ENCODE measurements at places on chromosomes 2 and 18.
A peak's percentile ranks its signal among the peaks of the same experiment; 100 is the strongest.

- no peak for DNase-seq
Measured at GRCh38 chr2:129062146-129062912, 743.7 kb upstream of the HS6ST1 start.

GRCh38 chr2:43127208-43127940 lies 99.0 kb downstream of the ZFP36L2 start:
- peak; percentile 84 for DNase-seq

DNA sequence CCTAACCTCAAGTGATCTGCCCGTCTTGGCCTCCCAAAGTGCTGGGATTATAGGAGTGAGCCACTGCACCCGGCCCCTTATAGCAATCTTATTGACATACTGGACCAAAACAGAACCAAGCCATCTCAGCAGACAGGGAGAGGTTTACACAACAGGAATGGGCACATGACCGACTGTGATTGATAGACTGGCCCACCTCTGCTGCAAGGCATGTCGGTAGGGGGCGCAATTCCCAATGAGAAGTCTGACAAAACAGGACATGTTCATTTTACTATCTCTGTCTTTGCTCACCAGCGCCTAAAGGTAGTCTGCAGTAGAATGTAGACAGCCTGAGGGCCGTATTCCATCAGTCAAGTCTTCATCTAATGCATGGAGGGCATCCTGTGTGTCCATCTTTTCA lies 2.0 kb downstream of the LYPD6B start:
- no peak for DNase-seq

DNA sequence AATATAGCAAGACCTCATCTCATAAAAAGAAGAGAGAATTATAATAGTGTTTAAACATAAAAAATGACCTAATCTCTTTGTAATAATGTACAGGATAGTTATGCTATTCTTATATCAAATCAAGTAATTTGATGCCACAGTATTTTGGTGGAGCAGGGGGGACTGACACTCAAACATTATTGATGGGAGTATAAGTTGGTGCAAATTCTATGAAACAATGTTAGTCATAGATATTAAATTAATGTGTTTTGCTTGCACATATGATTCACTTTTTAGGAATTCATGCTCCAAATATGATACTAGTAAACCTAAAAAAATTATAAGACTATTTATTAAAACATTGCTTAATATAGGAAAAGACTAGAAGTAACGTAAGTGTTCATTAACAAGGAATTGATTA lies 256.1 kb upstream of the SYT4 start:
- DNase-seq = no peak

DNA sequence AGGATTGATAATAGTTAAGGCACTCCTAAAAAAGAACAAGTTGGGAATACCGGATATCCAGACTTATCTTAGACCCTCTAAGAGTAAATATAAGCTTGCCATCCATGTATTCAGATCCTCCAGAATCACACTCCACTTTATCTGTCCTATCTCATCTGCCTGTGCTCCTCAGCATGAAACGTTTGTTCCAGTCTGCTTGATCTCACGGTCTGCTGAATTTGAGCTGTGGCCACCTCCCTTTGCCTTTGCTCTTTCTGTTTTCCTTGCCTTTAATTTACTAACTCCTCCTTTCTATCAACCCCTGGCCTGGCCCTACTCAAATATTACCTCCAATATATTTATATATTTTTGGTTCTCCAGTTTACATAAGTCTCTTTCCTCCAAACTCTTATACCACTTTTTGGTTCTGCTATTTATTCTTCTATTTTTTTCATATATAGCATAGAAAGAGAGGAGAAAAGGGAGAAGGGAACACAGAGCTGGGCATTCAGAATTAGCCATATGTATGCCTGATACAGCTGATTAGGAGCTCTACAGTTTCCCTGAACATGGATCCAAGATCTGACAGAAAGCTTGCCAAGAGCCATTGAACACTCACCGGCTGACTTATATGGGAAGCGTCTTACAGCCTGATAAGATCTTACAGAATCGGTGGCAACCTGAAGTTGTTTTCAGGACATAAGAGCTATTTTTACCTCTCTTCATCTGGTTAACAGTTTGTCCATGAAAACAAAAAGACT lies 21.8 kb upstream of the DNAJC27 start:
- no peak for DNase-seq

DNA sequence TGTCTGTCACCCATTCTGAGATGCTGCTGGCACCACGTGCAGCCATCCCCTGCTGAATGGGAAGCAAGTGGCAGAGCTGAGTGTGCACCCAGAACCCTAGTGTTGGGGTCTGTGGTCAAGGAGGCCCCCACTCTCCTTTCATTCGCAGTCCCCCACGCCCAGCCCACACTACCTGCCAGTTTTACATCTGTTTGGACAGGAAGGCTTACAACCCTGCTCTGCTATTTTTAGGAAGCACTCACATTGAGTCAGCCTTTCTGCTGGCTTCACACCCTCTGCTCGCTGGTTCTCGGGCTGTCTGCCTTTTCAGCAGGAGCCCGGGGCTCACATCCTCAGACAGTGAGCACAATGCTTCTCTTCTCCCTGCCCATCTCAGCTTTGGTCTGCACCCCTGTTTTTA lies 10.7 kb upstream of the ADCY3 start:
- DNase-seq = no peak

DNA sequence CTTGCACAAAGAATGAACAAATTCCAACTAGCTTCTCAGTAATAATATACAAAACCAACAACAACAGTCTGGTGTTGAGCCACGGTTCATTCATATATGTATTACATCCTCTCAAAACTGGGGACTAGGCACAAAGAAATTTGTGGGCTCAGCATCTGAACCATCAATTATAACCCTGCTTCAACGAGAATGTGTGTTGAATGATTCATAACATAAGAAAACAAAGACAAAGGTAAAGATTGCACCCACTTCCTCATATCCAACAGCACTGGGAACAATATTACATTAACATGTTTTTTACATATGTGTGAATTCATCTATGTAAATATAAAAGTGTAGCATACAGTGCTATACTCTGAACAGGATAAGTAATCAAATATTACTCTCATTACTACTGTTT lies 144.8 kb downstream of the CDH2 start:
- DNase-seq = no peak

DNA sequence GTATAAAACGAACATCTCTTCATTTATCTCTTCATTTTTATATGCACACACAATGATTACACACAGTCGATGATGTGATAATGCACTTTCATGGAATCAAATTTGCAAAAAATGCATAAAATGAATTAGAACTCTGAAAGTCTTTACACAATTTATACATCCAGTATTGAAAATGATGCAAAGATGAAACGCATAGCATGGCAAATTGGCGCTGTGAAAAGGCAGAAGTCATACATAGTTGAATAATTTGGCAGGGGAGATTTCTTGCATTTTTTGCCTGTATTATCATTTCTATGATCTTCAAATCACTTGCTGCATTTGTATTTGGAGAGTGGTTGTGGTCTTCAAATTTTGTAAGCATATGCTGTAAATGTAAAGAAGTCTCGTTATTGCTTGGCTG lies 150.7 kb upstream of the LGALSL start:
- DNase-seq = no peak

GRCh38 chr2:66494708-66495107 lies 59.8 kb downstream of the MEIS1 start:
- DNase-seq = no peak

- DNase-seq = no peak
Measured at GRCh38 chr2:147644491-147644890, 200.3 kb upstream of the ACVR2A start.

DNA sequence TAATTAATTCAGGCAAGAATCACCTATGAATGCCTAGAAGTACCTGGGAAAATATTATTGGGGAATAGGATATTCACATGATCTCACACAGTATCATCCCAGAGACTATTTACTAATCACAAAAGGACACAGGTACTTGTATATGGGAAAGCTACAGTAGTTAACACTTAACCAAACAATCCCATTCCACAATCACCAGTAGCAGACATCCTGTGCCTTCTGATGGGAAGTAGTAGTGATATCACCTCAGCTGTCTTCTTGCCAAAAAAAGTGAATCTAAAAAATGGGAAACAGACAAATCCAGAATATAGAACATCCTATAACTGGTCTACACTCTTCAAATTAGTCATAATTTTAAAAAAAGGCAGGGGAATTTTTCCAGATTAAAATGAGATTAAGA lies 75.6 kb upstream of the CCDC150 start:
- no peak for DNase-seq

GRCh38 chr2:237669283-237669627 lies 41.9 kb downstream of the LRRFIP1 start:
- no peak for DNase-seq

GRCh38 chr18:7590826-7591560 lies 23.9 kb downstream of the PTPRM start:
- DNase-seq = no peak

DNA sequence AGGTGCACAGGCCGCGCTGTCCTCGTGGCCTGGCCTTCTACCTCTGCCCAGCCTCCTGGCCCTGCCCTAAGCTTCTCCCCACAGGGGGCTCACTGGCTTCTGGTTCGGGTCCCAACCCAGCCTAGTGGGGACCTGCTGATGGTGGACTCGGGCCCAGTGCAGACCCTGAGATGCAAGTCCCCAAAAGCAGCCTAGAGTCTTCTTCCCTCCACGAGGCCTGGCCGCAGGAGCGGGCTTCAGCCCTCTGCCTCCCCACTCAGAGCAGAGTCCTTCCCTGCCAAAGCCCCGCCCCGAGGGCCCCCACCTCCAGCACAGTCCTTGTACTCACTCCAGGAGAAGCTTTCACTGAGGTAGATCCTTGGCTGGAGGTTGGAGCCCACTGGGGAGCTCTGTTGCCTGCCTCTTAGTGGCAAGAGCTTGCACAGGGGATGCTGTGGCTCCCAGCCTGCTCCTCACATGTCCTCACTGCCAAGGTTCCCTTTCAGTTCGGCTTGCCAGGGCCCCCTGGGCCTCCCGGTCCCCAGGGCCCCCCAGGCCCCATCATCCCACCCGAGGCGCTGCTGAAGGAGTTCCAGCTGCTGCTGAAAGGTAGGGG lies 3.6 kb downstream of the ERFE start:
- DNase-seq = no peak

- DNase-seq = no peak
Measured at GRCh38 chr18:60506682-60507081, 134.1 kb upstream of the MC4R start.

GRCh38 chr2:63484481-63484880 lies 103.8 kb downstream of the WDPCP start:
- DNase-seq = no peak

DNA sequence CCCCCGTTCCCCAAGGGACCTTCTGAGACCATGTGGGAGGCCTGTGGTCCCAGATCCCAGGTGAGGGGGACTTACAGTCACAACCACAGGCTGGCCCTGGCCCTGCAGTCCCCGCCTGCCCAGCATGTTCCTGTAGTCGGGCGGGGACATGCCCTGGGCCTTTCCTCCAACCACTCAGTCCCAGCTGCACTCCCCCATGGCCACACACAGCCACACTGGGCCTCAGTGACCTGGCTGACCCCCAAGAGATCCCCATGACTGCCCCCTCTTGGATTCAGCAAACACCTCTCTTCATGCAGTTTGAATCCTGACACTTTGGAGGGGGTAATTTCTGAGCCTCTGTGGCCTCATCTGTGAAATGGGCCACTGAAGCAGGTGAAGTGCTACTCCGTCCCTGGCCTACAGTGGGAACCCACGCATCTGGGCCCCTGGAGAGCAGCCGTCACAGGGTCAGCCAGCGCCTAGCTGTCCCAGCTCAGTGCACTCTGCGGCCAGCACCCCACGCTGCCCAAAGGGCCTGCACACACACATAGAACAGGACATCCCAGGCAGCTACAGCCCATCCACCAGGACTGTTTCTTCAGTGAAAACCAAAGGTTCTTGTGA lies 12.7 kb upstream of the ARHGEF4 start:
- no peak for DNase-seq

- no peak for DNase-seq
Measured at GRCh38 chr2:23619941-23620340, 235.0 kb downstream of the KLHL29 start.

DNA sequence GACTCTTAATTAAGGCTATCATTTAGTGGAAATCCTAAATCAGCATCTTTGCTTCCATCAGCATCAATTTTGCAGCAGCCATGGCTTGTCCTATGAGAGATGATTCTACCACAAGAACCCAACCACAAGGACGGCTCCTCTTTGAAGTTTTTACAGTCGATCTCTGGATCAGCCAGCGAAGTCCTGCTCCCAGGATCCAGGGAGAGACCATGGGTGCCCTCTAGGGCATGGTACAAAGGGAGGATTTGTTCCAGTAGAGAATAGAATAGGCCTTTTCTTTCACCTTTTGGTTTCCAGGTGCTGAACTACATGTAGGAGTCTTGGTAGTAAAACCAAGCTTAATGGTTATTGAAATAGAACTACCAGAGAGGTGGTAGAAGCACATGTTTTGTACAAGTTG lies 52.7 kb downstream of the TMEM200C start:
- DNase-seq = no peak

GRCh38 chr2:204024906-204025475 lies 88.4 kb downstream of the ICOS start:
- no peak for DNase-seq

GRCh38 chr2:38523728-38524437 lies 78.8 kb downstream of the HNRNPLL start:
- DNase-seq = no peak

- no peak for DNase-seq
Measured at GRCh38 chr2:176291335-176291734, 22.1 kb downstream of the MTX2 start.

DNA sequence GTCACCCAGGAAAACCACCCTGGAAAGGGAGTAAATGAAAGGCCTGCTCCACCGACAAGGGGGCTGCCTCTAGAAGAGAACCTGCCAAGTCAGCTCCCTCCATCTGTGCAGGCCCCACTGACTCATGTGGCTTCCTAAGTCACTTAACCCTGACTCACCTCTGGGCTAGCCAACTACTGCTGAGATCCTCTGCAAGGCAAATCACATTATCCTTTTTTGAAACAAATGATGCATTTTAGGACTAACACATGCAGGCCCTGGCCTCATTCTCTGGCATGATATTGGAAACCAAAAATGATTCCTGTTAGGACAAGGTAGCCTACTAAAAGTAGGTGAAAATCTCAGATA lies 474.6 kb downstream of the EPHA4 start:
- no peak for DNase-seq

- no peak for DNase-seq
Measured at GRCh38 chr2:127619877-127620705, 25.9 kb upstream of the GPR17 start.

GRCh38 chr18:21177822-21178221 lies 64.2 kb upstream of the GREB1L start:
- no peak for DNase-seq

DNA sequence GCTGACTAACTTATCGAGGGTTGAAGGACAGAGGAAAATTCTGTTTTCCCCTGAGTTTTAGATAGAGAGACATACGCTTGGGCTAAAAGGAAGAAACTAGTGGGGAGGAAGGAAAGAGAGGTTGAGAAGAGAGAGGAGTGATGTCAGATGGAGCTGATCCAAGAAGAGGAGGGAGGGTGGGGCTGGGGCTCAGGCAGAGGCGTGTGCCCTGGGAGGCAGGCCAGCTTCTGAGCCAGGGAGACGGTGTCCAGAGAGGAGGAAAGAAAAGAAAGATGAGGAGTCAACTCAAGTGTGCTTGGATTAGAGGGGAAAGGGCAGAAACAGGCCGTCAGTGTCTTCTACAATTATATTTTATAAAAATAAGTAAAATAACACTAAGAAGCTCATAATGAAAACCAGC lies 56.2 kb downstream of the EMILIN2 start:
- no peak for DNase-seq

Data from CD4-positive, alpha-beta memory T cell (primary cell).